ENCODE measurements at places on chromosomes 7 and 10.

DNA sequence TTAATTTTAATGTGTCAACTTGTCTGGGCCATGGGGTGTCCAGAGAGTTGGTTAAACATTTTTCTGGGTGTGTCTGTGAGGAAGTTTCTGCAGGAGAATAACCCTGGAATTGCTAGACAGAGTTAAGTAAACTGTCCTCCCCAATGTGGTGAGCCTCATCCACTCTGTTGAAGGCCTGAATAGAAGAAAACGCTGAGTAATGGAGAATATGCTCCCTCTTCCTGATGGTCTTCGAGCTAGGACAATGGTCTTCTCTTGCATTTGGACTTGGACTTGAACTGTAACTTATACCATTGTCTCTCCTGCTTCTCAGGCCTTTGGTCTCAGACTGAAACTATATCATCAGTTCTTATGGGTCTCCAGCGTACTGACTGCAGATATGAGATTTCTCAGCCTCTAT, 296.0 kb upstream of the IMMP2L start:
- no peak for DNase-seq

DNA sequence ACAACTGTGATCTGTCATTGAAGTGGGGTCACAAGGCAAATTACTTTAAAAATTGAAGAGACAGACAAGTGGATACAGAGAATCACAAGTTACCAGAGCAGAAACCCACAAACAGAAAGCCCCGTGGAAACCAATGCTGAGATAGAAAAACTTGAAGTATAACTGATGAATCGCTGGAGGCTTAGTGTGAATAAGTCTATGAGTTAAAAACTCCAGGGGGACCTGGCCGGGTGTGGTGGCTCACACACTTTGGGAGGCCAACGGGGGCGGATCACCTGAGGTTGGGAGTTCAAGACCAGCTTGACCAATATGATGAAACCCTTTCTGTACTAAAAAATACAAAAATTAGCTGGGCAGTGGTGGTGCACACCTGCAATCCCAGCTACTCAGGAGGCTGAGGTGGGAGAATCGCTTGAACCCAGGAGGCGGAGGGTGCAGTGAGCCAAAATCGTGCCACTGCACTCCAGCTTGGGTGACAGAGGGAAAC, 69.7 kb upstream of the ZNRF2 start:
- DNase-seq, result no peak

- no peak for DNase-seq
Measured at GRCh38 chr10:3563298-3563697, 221.7 kb downstream of the KLF6 start.

GRCh38 chr7:142389544-142389943, 131.7 kb upstream of the PRSS58 start:
- no peak for DNase-seq

DNA sequence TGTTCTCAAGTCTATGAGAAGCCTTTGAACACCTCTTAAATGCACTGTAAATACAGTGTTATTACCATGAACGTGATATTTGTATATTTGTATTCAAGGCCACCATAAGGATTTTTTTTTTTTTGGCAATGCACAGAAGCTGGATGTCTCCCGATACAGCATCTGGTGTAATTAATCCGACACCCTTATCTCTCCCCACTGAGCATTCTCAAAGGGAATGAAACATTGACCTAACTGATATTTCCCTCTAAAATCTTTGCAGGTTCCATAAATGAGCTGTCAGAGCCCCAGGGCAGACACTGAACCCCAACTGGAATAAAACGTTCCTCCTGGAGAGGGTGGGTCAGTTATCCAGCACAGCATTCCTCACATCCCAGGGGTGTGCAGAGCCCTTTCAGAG, 316.6 kb downstream of the PAXIP1 start:
- no peak for DNase-seq

GRCh38 chr10:123427165-123427786, 238.9 kb upstream of the GPR26 start:
- DNase-seq, result no peak

GRCh38 chr7:98613601-98614425, 3.3 kb upstream of the NPTX2 start:
- no peak for DNase-seq

DNA sequence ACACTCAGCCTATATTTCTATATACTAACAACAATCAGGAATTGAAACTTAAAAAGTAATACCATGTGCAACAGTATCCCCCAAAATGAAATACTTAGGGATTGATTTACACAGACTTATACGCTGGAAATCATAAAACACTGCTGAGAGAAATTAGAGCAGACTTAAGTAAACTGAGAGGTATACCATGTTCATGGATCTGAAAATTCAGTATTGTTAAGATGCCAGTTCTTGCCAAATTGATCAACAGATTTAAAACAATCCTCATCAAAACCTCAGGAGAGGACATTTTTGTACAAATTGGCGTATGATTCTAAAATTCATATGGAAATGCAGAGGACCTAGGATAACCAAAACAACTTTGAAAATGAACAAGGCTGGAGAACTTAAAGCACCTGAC, 37.3 kb downstream of the DCLRE1C start:
- no peak for DNase-seq

DNA sequence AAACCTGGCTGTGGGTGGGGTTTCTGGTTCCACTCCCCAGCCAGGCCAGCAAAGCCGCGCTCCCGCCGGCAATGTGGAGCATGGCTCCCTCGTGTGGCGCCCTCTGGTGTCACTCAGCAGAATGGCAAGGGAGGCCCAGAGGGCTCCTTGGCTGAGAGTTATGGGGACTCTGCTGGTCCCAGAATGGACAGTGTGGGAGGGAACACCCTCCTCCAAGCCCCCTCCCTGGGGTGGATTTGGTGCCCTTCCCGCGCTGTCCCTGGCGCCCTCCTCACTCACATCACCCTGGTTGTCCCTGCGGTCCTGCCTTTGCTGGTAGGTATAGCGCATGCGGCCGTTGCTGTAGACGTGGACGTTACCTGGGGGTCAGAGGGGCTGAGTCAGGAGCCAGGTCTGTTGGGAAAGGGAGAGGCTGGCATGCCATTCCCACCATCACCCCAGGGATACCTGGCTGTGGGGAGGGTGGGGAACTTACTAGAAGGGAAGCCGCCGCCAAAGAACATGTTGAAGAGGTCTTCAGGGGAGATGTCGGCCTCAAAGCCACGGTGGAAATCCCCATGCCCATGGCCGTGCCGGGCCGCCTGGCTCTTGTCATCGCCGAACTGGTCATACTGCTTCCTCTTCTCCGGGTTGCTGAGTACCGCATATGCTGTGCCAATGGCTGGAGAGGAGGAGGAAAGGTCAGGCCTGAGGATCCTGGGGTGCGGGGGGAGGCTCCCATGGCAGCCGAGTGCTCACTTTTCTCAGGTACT, 14.0 kb downstream of the DNAJB12 start:
- no peak for DNase-seq

DNA sequence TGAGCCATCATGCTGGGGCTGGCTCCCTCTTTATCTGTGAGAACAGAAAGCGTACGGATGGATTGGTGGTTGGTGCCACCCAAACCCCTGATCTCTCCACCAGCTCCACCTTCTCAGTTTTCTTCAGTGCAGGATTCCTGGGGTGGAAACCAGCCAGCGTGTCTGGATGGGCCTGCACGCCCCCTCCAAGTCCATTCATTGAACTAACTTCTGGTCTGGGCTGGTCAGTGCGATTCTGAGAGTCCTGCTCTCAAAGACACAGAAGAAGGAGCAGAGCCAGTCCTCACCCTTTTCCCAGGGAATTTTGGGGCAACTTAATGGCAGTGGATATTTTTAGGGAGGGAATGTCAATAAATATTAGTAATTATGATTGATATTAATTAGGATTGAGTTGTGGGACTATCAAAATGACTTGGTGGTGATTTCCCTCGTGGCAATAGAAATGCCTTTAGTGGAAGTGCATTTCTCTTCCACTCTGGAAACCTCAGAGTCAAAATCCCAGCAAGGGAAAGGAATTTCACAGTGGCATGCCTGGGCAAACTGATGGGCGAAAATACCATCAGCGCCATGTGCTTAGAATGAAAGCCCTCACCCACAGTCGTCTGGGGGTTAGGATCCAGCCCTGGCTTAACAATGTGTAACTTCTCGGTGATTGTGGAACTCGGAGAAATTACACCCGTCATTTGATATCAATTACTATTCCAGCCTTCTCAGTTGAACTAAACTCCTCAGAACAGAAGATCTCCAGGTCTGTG, 69.3 kb upstream of the EEPD1 start:
- no peak for DNase-seq

- DNase-seq, result no peak
Measured at GRCh38 chr10:8121201-8121890, 66.9 kb downstream of the GATA3 start.

- no peak for DNase-seq
Measured at GRCh38 chr7:128877756-128878120, 15.1 kb downstream of the ATP6V1F start.

GRCh38 chr10:16436367-16436757, 448 bp upstream of the PTER start:
- no peak for DNase-seq

- DNase-seq, result no peak
Measured at GRCh38 chr10:649445-649797, 40.0 kb downstream of the DIP2C start.

- no peak for DNase-seq
Measured at GRCh38 chr7:55475855-55476803, 96.2 kb downstream of the VOPP1 start.

- no peak for DNase-seq
Measured at GRCh38 chr10:79308969-79309665, 38.2 kb upstream of the PPIF start.

DNA sequence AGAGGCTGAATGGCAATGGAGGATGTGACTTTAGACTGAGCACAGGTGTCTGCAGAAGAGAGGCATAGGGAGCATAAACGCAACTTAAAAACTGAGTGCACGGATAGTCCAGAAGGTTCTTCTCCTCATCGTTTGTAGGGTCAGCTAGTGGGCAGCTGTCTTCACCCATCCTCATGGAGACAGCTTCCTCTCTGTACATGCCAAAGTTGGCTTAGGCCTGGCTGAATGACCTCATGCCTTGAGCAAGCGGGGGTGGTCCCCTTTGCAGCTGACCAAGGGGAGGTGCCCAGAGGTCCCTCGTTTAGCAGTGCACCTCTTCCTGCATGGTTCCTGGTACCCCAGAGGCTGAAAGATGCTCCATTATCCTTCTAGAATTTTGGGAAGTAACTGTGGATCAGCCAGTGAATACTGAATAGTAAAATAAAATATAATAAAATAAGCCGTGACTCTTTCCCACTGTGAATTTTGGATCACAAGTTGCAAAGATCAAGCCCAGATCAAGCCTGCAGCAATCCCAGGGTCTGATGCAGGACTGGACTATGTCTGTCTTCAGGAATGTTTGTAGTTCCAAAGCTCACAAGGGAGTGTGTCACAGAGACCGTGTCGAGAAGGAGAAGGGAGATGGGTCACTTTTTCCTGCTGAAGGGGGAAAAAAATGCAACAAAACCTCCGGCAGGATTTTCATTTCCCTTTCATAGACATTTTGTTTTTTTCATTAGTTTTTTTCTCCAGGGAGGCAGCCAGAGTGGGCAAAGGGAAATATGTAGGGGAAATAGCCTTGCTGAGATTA, 295.3 kb upstream of the MKI67 start:
- DNase-seq, result no peak

DNA sequence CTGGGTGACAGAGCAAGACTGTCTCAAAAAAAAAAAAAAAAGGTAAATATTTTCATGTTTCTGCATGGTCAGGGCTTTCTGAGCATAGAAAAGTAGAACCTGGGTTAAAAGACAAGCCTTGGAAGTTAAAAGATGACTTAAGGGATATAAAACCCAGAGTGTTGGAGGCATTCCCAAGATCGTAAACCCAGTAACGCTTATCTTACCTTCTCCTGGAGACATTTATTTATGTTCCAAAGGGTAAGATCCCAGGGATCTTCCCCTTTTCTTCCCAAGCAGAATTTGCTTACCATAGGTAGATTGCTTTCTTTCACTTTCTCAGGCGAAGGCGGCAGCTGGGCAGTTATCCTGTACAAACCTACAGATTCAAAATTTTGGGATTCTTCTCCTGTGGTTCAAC, 22.2 kb downstream of the SUGCT start:
- no peak for DNase-seq

DNA sequence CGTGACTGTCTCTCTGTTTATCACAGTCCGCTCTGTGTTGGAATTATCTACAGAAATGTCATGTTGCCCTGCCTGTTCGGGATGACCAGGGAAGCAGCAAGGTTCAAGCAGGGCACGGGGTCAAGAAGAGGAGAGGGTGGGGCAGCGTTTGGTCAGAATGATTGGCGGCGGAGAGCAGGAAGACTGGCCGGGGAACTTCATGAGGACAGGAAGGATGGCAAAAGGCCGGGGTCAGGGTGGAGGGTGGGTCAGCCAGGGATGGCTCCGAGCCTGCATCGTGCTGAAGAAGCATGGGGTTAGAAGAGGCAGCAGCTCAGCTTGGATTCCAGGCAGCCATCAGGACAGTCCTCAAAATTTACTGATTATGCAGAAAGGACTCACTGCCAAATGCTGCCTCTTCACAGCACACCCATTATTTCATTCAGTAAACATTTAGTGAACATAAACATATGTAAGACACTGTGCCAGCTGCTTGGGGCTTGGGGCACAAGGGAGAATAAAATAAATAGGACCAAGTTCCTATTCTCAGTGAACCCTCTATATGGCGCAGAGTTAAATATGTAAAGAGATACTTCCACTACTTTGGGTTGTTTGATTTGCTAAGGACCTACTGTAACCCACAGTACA, 42.8 kb downstream of the WNT2 start:
- DNase-seq, result no peak

DNA sequence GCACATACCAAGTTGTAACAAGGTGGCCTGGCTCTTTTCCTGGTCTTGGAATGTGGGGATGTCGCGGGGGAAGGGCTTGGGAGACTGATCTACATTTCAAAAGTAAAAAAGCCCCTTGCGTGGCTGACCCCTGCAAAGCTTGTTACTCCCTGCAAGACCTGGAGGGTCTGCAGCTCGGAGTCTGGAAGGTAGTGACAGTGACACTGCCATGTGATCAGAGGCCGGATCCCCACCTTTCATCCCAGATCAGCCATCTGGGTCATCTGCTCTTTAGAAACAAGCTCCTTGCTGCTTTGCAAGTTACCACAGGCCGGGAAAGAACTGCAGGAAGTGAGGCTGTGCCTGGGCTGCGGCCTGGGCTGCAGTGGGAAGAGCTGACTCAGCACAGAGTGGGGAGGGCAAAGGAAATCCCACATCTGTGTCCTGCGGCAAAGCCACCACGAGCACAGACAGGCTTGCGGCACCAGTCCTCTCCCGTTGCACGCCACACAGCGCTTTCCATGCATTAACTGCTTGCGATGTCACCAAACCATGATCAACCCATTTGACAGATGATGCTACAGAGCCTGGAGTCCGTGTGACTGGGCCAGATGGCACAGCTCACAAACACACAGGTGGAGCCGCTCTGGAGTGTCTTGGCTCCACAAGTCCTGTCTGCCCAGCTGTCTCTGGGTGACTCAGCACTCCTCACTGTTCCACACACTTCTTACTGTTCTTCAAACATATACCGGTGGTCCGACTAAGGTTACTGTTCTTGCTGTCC, 97.7 kb downstream of the SH3PXD2A start:
- no peak for DNase-seq

DNA sequence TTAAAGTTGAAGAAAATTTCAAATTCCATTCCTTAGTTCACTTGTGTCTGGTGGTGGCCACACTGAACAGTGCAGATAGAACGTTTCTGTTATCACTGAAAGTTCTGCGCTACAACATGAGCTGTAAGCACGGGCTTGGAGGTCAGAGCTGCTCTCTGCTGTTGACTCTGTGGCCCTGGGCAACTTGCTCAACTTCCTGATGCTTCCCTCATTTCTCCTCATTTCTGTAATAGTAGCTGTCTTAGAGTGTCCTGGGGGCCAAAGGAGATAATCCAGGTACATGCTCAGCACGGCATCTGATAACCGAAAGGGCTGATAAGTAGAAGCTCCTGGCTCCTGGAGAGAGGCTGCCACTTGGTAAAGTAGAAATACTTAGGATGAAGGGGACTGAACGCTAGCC, 92.3 kb upstream of the DUSP5 start:
- DNase-seq, result no peak
